Immature natural killer cell (primary cell): ENCODE measurements at places on chromosomes 2 and 18.

DNA sequence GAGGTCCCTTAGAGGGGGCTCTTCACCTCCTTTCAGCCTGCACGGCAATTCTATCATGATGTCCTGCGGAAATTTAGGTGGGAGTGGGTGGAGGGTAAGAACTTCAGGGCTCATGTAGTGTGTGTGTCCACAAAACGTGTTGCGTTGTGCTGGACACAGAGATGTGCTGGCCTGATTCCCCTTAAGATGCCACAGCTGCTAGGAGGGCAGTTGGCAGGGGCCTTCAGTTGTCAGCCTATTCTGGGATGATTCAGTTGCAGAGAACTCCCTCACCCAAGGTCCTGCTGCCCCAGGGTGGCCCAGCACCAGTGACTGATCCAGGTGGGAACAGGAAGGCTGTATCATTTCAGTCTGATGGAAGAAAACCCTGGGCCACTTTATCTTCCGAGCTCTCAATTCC is 1.0 kb upstream of the HJURP start:
- no peak for DNase-seq

DNA sequence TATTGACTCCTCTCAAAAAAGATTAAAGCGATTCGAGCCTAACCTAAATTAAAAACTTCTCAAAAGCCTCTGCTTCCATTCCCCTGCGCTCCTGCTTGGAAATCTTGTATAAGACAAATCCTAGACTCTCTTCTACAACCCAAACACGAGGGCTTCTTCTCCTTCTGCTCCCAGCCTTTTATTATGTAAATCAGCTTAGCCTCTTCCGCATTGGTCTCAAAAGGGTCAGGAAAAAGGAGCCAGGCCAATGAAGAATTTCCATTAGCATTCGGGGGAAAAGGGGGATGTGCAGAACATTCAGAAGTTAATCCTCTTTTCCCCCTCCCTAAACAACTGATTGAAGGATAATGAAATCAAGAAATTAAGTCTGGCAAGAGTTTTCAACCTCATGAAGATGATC is 107.9 kb downstream of the FAM124B start:
- DNase-seq, result no peak

- no peak for DNase-seq
These were observed 65.3 kb downstream of the SLC40A1 start for GRCh38 chr2:189515264-189515663.

DNA sequence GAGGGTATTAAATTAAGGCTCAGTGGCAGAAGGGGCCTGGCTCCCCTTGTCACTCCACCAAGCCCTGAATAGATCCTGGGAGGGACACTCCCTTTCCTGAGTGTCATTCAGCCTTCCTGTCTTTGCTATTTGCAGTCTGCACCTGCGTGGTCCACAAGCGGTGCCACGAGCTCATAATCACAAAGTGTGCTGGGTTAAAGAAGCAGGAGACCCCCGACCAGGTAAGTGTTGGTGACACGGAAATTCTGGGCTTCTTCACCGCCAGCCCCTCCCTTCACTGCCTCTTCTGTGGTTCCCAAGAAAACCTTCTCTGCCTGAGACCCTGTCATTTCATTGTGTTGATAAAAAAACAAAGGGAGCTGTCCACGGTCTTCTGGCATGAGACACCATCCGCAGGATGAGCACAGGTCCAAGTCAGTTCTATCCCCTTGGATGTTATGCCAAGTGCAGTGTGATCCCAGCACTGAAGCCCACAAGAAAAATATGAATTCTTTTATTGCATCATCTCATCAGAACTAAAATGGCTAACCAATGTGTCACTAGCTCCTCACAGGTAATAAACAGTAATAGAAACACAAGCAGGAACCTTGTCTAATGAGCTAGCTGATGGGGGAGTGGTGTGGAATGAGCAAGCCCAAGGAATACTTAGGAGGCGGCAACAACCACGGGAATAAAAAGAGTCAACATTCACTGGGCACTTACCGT is 316.9 kb upstream of the EPAS1 start:
- DNase-seq, result no peak

- DNase-seq, result no peak
These were observed 102.5 kb upstream of the SLC35G4 start for GRCh38 chr18:11506856-11507255.

DNA sequence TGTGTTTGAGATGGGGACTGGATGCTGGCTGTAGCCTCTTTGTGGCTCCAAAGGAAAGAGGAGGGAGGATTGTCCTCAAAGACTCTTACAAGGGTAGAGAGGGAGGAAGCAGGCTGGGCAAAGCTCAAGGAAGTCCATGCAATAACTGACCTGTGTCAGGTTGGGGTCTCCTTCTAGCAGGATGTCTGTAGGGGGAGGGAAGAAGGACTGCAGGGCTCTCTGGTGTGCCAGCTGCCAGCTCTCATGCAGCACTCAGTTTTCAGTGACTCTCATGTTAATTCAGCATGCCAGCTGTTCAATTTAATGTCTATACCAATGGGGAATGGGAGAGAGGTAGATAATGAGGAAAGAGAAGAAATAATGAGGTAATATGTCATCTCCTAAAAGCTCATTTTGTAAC is 85.3 kb upstream of the RANBP2 start:
- DNase-seq, result no peak

- no peak for DNase-seq
These were observed 853 bp upstream of the OSBPL6 start for GRCh38 chr2:178193496-178193822.

DNA sequence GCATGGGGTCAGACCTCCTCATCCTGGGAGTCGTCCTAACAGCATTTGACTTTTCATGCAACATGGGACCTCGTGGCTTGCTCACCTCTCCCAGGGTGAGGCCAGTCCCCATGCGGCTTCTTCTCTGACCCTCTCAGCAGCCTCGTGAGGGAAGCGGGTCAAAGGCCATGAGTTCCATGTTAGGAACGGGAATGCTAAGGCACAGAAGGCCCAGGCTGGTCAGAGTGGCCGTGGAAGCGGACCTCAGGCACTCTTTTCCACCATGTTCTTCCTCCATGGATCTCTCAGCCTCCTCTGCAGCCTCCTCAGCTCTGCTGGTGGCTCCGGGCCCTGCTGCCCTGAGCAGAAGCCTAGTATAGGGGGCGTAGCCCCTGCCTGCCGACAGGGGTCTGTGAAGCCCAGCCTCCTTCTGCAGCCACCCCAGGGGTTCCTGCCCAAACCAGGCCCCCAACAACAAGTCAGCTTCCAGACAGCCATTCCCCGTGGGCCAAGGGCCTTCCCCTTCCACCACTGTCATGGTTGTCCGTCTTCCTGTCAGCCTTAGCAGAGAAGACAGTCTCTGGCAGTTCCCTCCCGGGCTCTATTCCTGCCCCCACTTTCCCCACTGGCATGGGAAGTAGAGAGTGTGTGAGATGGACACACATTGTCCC is 60.0 kb upstream of the OTOF start:
- DNase-seq, result no peak

GRCh38 chr18:61334491-61334850 is 1.2 kb downstream of the CDH20 start:
- DNase-seq, result no peak

DNA sequence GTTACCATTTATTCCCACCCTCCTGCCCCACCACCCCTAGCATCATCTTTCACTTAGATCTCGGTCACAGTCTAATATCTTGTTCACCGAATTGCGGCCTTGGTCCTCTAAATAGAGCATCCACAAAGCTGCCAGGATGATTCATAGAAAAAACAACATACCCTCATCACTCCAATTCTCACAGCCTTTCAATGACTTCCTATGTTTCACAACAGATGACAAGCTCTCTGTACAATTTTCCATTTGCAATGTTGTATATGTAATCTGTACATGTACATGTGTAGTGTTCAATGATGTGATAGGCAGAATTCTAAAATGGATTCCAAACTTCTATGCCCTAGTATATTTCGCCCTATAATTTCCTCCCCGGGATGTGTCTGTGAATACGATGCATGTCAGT is 675.6 kb upstream of the CELF4 start:
- DNase-seq, result no peak

DNA sequence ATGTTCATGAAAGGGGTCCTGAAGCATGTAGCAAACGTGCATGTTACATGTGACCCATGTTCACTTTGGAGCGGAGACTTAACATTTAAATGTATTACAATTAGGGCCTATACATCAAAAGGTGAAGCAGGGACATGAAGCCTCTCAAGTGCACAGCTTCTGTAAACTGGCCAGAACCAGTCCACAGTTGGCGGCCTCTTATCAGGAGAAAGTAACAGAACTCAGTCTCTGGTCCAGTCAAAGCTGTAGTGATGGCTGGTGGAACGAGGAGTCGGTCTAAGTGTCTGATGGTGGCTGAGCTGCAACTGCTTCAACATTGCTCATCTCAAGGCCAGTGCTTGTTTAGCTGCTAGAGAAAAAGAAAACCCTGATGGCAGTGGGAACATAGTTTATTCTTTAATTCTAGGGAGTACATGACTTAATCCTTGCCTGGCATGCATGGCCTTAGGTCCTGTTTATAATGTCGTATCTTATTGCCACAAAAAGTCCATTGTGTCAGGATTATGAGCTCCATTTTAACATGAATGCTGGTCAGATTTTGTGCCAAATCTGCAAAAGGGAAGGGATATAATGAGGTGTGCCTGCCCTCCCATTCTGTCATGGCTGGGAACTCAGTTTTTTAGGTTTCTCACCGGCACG is 22.2 kb upstream of the YES1 start:
- no peak for DNase-seq

DNA sequence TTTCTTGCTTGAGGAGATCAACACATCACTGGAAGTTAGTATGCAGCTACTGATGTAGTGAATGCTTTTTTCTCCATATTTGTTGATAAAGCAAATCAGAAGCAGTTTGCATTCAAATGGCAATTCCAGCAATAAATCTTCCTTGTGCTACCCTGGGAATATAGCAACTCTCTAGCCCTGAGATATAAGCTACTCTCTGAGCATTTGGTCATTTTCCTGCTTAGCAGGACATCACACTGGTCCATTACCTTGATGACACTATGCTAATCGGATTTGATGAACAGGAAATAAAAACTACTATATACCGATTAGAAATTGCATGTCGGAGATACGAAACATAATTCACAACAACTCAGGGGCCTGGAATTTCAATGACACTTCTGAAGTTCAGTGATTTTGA is 152.7 kb downstream of the CBLN2 start:
- no peak for DNase-seq

DNA sequence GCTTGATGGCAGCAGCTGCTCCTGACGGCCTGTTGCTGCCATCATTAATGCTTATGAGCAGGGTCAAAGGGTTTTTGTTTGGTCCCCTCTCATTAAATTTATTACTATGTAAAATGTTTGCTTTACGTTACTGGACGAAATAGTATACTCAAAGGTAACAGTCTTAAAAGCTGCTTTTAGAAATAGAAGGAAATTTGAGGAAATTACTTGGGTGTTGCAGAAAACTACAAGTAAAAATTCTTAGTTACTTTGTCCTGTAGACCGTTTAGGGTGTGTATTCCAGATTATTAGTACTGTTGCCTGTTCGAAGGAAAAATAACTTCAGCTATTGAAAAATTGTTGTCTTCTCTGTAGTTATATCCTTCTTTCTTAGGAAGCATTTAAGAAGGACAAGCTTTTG is 27.8 kb downstream of the DDX1 start:
- no peak for DNase-seq

- no peak for DNase-seq
These were observed 78.4 kb downstream of the SEPTIN10 start for GRCh38 chr2:109535217-109535946.

GRCh38 chr2:29629495-29629894 is 291.9 kb downstream of the ALK start:
- no peak for DNase-seq

DNA sequence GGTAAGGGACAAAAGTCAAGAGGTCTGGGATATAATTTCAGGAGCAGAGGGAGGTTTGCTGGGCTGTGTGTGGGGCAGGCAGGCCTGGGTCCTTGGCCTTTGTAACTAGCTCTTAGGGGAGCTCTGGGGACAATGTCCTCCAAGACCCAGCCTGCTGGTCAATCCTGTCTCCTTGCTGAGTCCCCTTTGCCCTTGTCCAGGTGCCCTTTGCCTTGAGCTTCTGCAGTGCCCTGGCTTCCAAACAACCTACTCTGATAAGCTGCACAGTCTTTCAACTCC is 30.0 kb upstream of the REEP1 start:
- no peak for DNase-seq

DNA sequence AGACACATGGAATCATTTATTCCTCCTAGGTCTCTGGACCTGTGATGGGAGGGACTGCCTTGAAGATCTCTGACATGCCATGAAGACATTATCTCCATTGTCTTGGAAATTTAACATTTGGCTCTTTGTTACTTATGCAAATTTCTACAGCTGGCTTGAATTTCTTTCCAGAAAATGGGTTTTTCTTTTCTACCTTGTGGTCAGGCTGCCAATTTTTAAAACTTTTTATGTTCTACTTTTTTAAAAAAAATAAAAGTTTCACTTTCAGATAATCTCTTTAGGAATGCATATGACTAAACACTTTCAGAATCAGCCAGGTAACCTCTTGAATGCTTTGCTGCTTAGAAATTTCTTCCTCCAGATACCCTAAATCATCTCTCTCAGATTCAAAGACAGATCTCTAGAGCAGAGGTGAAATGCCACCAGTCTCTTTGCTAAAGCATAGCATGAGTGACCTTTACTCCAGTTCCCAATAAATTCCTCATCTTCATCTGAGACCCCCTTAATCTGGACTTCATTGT is 209.6 kb downstream of the RPRM start:
- no peak for DNase-seq

GRCh38 chr2:173630425-173631126 is 275.9 kb downstream of the CDCA7 start:
- DNase-seq, result no peak

- DNase-seq, result peak; percentile 41
These were observed 189.0 kb downstream of the RPIA start for GRCh38 chr2:88880441-88880953.

GRCh38 chr2:163733956-163734355 is 1.9 kb downstream of the FIGN start:
- no peak for DNase-seq

DNA sequence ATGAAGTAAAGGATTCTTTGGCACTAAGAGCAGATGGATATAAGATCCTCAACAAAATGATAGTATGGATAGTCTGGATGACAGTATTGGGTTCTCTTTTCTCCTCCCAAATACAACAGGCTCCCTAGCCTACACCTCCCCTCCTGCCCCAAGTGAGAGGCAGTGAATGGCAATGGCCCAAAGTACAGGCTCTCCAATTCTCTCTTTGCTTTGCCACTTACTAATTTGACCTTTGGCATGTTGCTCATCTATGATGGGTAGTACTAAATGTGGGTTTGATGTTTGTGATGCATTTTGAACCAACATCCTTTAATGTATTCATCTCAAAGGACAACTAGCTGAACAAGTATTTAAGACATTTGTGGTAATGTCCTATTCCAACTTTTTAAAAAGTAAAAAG is 65.9 kb downstream of the EIF5B start:
- DNase-seq, result no peak

DNA sequence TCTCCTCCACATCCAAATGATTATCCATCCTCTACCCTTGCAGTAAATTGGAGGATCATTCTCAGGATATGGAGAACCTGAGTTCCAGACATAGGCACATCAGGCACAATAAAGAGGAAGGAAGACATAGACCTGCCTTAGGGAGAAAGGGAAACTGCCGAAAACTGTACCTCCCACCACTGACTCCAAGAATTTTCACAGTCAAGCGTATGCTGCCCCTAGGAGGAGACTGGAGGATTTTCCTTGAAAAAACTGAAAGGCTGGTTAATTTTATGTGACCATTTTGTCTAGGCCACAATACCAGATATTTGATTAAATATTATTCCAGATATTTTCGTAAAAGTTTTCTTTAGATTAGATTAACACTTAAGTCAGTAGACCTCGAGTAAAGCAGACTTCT is 638.5 kb upstream of the PKDCC start:
- DNase-seq, result no peak
